CD8-positive, alpha-beta T cell (primary cell): ENCODE measurements at places on chromosomes 3 and 15. TPM values are rescaled to one million over a fixed set of nuclear protein-coding genes. Genes with fewer than 3 reads are reported as not detected.
A peak's percentile ranks its signal among the peaks of the same experiment; 100 is the strongest.

Gene CSPG4
- not detected for total RNA-seq

Gene IGDCC3
- total RNA-seq = not detected

Gene MEGF11
- not detected for total RNA-seq

Gene DAPK2
- 5.2 TPM for total RNA-seq

Gene RBP2
- total RNA-seq = not detected

Gene VWA5B2
- total RNA-seq = 0.28 TPM

Gene SERINC4
- 0.27 TPM for total RNA-seq

Gene UROC1
- total RNA-seq = not detected

Gene KCNMB3
- 0.36 TPM for total RNA-seq

Gene VEPH1
- total RNA-seq = not detected

Gene ITGB5
- total RNA-seq = 0.56 TPM

Gene PTX3
- not detected for total RNA-seq

Gene CCDC39
- total RNA-seq = not detected

Gene CHRM5
- not detected for total RNA-seq

- DNase-seq = no peak
These were observed 105.0 kb upstream of the TLE3 start for GRCh38 chr15:70202756-70203155.

GRCh38 chr3:134970895-134971294, 175.8 kb downstream of the EPHB1 start:
- DNase-seq = no peak

DNA sequence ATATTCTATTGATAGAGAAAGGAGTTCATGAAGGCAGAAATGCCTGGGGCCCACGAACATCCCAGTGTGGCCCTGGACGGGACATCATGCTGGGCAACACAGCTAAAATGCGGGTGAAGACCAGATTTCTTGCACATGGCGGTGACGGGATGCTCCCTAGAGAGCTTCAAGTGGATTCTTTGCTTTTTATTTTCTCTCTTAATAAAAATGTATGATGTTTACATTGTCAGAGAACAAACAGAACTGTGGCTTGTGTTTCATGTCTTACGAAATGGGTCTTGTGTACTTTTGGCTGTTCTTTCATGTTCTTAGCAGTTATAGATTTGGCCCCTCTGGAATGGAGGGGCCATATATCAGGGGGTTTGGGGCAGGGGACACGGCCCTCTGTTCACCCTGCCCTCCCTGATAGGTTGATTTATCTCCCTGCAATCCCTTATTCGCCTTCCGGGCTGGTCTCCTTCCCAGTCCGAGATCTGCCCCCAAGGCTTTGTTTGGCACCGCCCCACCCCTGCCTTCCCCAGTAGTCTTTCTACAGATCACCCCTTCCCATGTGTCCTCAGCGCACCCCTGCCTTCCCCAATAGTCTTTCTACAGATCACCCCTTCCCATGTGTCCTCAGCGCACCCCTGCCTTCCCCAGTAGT, 68.7 kb upstream of the CGNL1 start:
- no peak for DNase-seq

DNA sequence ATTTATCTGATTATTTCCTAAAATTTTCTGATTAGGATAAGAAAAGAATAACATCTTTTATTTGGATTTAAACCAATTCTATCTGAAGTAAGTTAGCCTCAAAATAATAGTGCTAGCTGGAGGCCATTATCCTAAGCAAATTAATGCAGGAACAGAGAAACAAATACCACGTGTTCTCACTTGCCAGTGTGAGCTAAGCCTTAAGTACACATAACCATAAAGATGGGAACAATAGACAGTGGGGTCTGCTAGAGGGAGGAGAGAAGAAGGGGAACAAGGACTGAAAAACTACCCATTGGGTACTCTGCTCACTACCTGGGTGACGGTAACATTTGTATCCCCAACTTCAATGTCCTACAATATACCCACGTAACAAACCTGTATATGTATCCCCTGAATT, 31.3 kb upstream of the LYSMD4 start:
- DNase-seq = no peak

- peak; percentile 79 for DNase-seq
These were observed at the start of gene CSK for GRCh38 chr15:74781431-74782258. CSK (plus strand) TSS chr15:74782080; CDS start chr15:74798298, 16,218 bp downstream.

GRCh38 chr3:10629671-10630040, 124.3 kb upstream of the ATP2B2 start:
- DNase-seq = no peak

DNA sequence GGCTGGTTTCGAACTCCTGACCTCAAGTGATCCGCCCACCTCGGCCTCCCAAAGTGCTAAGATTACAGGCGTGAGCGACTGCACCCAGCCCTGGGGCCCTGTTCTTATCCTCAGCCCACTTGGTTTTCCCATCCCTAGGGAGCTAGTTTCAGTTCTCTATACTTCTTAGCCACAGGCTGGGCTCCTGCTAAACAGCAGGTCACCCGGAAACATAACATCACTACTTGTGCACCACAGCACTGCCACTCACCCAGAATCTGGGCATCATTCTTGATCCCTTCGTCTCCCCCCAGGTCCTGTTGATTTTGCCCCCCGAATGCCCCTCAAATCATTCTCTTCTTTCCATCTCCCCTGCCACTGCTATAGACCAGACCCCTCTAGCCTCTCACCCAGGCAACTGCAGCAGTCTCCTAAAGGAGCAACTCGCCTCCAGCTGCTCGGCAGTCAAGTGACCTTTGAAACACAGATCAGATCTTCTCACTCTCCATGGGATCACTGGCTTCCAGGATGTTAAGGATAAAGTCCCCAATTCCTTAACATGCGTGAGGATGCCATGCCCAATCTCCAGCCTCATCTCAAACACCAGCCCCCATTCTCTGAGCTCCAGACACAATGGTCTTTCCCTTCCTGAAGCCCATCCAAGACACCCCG, 5.6 kb upstream of the AP3S2 start:
- no peak for DNase-seq

DNA sequence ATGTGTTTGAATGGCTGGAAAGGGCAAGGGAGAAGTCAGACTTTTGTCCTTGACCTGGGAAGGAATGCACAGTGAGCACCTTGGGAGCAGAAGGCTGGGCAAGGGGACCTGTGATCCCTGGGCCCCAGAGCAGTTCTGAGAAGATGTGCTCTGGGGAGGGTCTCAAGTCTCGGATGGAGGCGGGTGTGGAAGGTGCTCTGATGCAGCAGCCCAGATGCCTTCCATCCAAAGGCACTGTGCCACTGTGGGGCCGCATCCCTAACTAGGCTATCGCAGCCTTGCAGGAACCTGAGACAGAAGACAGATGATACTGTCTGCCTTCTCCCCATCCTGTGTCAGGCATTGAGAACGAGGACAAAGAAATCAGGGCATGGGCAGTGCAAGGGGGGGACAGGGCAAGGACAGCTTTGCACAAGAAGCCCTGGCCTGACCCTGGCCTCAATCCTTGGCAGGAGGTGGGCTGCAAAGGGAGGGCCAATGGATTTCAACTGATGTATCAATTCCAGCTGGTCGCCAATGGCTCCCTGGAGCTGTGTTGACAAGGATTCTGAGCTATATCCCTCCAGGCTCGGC, 14.6 kb upstream of the PRKCD start:
- DNase-seq = no peak

- no peak for DNase-seq
These were observed 73.3 kb upstream of the PYGO1 start for GRCh38 chr15:55661428-55661827.

GRCh38 chr3:54963641-54964040, 35.8 kb upstream of the LRTM1 start:
- no peak for DNase-seq

DNA sequence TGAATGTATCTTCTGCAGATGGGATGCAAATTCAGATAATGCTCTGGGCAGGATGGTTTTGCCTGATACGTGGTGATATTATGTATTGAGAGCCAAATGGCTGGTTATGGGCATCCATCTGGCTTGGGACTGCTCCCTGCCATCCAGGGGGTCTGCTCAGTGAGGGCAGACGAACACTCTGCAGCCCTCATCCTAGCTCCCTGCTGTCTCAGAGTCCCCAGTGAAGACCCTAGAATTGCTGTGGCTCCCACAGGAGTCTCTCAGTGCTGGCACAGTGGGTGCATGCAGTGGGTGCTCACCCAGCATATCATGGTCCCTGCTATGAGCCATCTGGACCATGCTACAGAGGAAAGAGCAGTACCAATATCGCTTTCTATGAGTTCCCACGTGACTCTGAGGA, 10.3 kb downstream of the CX3CR1 start:
- no peak for DNase-seq

DNA sequence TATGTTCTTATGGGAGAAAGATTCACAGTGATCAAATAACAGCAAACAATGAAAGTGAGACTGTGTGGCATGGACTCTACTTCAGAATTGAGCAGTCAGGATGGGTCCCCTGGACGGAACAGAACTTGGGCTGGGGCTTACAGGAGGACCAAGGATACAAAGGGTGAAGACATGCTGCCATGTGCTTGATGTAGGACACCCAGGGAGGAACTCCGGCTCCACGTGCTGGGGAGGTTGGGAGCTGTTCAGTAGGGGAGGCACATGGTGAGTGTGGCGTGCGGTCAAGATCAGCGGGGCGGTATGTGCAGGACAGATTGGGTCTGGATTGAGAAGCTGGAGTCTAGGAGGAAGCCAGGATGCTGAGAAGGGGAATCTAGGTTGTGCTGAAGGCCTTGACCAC, 32.6 kb downstream of the PPCDC start:
- no peak for DNase-seq

DNA sequence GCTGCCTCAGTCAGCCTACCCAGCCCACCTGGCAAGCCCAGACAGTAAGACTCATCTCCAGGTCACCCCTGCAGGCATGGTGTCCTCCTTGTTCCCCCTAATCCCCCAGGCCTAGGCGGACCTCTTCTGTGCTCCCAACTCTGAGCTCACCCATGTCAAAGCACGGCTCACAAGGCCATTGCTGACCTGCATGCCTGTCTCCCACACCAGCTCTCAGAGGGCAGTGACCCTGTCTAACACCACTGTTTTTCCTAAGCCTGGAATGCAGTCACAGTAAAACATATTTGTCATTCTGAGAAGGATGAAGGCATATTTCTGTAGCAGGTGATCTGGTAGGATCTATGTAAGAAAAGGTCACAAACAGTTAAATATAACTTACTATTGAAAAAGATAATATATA, 110.3 kb upstream of the HACD2 start:
- no peak for DNase-seq

DNA sequence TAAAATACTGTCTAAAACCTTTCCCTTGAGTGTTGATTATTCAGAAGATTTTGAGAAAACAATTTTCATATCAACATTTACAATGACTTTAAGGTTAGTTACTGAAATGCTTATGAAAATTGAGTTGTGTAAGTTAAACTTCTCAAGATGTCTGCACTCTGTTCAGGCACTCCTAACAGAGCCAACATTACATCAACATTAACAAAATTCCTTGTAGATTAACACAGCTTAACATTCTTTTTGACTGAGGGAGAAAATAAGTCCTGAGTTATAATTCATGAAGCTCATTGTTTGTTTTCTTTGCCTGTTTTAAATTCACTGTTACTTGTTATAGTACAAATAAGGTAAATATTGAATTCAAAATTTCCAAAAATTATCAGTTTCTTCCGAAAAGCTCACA, 9.0 kb downstream of the ACKR4 start:
- no peak for DNase-seq

DNA sequence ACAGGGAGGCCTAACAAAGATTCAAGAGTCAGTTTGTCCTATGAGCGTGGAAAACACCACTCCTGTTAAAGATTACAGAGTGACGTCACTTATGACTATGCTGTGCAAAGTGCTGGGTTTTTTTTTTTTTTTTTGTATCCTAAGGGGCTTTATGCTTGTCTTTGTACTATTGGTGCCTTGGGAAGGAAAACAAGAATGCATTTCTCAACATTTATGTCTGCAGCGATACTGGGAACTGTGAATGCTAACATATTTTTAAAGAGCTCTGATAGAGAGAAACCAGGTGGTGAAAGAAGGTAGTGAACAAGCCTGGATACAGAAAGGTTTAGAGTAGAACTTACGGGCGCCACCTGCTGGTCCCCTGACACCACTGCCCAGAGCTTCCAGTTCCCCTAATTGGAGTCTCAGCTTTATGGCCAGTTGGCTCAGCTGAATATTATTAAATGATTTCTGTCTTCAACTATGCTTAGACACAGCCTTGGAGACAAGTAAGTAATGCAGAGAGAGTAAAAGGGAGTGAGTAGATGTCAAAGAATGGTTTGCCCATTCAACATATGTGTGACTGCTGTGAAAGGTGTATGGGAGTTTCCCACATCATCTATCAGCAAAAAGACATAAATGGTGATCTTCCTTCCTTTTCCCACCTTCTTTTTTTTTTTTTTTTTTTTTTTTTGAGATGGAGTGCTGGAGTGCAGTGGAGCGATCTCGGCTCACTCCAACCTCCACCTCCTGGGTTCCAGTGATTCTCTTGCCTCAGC, 807.9 kb upstream of the CFAP20DC start:
- DNase-seq = peak; percentile 62

GRCh38 chr3:16378415-16378814, 113.4 kb downstream of the OXNAD1 start:
- no peak for DNase-seq

- DNase-seq = no peak
These were observed 71.5 kb downstream of the GSK3B start for GRCh38 chr3:120022729-120023128.

DNA sequence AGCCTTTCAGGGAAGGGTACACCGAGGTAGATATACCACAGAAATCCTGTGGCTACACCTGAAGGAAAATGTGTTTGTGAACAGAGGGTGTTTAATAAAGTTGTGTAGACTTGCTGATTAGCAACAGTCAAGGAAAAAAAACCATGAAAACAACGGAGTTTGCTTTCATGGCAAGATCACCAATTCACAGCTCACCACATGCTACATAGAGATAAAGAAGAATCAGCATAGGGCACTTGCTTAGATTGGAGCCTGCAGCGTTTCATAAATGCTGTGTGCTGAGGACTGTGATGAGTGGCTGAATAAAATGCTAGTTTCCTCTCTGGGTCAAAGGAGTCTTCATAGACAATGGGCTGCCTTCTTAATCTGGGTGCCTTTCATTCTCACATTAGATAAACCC, 257.6 kb downstream of the SLC9A9 start:
- no peak for DNase-seq

- no peak for DNase-seq
These were observed 211.1 kb downstream of the SLC9A9 start for GRCh38 chr3:143637133-143637532.
